ENCODE measurements at places on chromosomes 5 and 9. TPM values are rescaled to one million over a fixed set of nuclear protein-coding genes. Genes with fewer than 3 reads are reported as not detected.

Gene RNF208
- total RNA-seq, result 0.09 TPM

Gene SSBP2
- total RNA-seq, result 24.6 TPM

Gene ZNF474
- 0.16 TPM for total RNA-seq

Gene RFX3
- total RNA-seq, result 2.0 TPM
